ENCODE measurements at places on chromosomes 2 and 18.

GRCh38 chr2:197183355-197183754 is 127.2 kb downstream of the ANKRD44 start:
- no peak for DNase-seq

DNA sequence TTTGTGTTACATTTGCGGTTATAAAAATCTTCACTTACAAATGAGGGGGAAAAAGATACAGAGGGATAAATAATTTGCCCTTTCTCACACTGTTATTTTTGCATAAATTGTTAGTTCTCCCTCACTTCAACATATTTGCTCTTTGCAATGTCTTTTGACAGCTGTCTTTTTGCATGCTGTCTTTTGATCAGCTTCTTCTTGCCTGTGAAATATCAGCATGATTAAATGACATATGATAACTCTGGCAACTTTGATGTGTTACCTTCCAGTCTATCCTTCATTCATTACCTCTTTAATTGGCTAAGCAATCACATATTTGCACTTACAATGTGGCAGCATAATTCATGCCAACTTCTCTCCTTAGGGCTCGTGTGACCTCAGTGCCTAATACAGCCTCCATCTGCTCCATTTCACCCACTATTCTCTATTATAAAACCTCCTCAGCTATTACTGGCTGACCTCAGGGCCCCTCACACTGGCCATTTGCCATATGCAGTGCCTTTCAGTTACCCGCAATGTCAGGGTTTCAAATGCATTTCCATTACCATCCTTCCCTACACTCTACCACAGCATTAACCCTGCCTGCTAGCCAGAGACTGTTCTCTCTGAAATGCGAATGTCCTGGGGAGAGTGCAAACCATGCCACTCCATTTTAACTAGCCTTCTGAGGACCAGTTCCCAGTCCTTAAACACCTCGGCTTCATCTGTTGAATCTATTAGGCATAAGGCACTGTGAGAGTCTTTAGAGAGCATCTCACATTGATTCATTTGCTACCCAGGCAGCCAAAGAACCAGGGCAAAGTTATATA is 1056.6 kb upstream of the CHAC2 start:
- no peak for DNase-seq

DNA sequence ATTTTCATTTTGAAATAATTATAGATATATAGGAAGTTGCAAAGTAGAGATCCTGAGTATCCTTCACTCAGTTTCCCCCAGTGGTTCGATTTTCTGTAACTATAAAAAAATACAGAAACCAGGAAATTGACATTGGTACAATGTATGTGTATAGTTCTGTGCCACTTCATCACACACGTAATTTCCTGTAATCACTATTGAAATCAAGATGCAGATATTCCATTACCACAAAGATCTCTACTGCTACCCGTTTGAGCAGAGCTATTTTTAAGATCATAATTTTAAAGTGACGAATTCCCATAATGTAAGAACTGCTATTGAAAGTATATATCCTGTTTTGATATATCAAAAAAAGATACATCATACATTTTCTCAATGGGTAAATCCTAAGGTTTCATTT is 142.3 kb downstream of the BABAM2 start:
- no peak for DNase-seq

GRCh38 chr2:11947956-11948355 is 201.5 kb downstream of the LPIN1 start:
- DNase-seq = no peak

GRCh38 chr2:100278986-100279385 is 43.3 kb downstream of the LONRF2 start:
- no peak for DNase-seq

DNA sequence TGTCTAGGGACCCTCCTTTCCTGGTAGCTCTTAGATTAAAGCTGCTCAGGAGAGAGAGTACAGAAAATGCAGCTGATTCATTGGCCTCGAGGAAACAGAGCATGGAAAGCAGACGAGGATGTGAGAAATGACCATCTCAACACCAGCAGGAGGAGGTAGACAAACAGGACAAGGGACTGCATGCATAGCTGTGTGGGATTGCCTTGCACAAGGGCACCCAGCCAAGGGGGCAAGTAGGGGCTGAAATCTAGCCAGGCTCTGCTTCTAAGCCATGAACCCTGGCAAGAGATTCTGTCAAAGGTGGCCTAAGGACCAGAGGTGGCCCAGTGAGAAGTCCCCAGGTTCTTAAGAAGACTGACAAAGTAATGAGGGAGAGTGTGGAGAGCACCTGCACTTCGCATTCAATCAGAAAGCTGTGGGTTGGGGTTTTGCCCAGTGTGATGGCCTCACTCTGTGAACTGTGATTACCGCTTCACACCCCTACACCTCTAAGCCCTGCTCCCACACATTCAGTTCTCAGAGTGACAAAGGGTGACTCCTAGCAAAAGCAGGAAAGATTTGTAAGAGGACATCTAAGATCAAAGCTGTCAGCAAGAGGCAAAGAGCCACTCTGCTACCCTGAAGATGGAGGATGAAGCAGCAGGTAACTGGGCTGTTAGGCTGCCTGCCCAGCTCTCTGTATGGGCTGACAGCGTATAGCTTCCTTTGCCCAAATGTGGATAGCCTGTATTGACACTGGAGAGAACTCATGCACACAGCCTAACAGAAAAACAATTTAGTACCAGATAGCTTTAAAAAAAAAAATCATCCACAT is 151.3 kb upstream of the PELI1 start:
- DNase-seq = no peak

DNA sequence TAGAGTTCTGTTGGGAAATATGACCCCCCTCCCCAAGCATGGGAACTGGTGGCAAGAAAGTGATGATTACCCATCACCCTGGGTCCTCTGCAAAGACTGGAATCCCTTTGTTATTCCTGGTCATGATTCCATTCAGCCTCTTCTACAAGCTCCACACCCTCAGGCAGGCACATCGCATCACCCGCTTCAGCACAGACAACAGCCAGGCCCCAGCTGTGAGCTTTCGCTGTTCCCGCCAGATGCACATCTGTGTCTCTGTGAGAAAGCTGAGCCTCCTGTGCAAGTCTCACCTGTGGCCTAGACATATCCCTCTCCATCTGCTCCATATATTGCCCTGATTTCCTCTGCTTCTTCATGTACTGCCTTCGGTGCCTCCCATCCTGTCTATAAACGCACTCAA is 368.0 kb upstream of the RAB6C start:
- no peak for DNase-seq

- no peak for DNase-seq
Observed at GRCh38 chr18:44682201-44682870, 1.6 kb downstream of the SETBP1 start.

Data from GM04504 (cell line).